ENCODE measurements at places on chromosomes 1 and 21.

GRCh38 chr21:15059397-15059796, 5.4 kb downstream of the NRIP1 start:
- no peak for DNase-seq

GRCh38 chr1:221724931-221725605, 16.8 kb downstream of the DUSP10 start:
- DNase-seq, result no peak

- no peak for DNase-seq
Measured at GRCh38 chr1:227915564-227916553, 31.9 kb downstream of the WNT9A start.

- no peak for DNase-seq
Measured at GRCh38 chr1:15401391-15402055, 8.2 kb upstream of the EFHD2 start.

- no peak for DNase-seq
Measured at GRCh38 chr1:155250246-155250632, 5.0 kb downstream of the ENTREP3 start.

GRCh38 chr21:21722731-21723130, 724.5 kb downstream of the NCAM2 start:
- DNase-seq, result no peak

- no peak for DNase-seq
Measured at GRCh38 chr1:92951141-92951582, 10.1 kb downstream of the DIPK1A start.

- DNase-seq, result no peak
Measured at GRCh38 chr1:208595745-208596144, 351.6 kb upstream of the PLXNA2 start.

- no peak for DNase-seq
Measured at GRCh38 chr1:219279017-219279770, 105.5 kb downstream of the LYPLAL1 start.

DNA sequence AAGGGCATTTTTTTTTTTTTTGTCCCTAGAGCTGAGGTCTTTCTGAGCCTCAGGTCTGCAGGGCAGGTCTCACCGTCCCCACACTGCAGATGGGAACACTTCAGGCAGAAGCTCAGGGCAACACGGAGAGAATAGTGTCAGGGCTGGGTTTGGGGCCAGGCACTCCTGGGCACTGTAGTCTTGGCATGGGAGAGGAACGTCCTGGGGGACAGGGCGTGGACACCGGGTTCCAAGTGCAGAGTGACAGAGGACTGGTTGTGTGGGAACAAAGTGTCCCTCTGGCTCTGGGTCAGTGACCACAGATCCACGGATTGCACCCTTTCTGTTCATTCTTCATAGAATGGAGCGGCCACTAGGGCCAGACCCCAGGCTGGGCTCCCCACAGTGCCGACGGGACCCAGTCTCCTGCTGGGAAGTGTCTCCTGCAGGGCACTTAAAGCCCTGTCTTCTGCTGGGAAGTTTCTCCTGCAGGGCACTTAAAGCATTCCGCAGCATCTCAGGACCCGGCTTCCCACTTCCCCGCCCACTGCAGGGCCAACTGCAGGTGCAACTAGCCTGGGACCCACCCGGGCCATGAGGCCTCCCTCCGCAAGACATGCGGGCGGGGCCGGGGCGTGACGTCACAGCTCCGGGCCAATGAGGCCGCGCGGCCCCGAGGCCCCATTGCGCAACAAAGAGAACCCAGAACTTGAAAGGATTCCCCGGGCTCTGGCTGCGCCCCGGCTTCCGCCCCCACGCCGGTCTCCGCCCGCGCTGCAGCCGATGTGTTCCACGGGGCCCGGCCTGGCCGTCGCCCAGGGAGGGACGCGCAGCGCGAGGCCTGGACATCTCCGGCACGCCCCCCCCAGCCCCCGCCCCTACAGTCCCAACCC, 1.2 kb downstream of the GPR153 start:
- DNase-seq, result peak; percentile 89

- no peak for DNase-seq
Measured at GRCh38 chr1:166884971-166885370, 8.9 kb upstream of the TADA1 start.

- DNase-seq, result peak; percentile 86
Measured at GRCh38 chr1:153509729-153510354, 25.9 kb downstream of the S100A6 start.

DNA sequence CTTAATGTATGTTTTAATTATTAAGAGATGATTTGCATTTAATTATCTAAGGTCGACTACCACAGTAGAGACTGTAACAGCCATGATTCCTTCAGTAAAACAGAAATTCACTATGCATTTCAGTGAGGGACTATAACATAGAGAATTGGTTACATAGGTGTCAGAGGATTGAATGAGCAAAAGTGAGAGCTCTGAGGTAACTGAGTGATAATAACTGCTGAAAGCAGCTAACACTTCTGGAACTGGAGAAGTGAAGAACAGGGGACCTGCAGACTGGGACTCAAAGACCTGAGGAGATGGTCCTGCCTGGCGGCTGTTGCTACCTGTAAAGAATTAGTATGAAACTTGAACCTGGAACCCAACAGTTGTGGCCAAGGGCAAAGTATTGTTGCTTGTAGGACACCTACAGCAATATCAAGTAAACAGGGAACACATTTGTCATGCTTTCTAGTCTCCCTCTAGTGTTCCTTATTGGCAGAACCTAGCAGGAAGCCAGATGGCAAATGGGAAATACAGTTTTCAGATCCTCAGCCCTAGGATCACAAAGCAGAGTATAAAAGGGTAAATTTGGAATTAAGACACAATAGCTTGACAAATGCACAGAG, 110.6 kb downstream of the HS2ST1 start:
- DNase-seq, result no peak

DNA sequence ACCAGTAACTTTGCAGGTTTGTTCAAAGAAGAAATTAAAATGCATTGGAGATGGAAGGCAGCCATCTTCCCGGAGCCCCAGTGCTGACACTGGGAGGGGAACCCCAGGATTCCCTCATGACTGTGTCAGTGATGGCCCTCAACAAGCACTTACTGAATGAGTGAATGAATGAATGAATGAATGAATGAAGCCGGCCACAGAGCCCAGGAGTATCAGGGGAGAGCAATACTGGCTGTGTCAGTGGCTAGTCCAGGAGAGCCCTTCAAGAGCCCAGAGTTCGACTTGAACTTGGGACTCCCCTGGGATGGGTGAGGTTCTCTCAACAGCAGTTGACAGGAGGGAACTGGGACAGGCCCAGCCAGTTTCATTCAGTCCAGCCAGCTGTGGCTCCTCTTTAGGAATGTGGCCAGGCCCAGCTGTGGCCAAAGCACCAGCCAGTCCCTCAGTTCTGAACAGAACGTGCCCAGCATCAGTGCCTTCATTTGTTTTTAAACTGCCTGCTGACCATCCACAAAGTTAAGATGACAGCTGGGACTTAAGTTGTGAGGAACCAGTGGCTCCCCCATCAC, 9.2 kb upstream of the ERG start:
- DNase-seq, result no peak

DNA sequence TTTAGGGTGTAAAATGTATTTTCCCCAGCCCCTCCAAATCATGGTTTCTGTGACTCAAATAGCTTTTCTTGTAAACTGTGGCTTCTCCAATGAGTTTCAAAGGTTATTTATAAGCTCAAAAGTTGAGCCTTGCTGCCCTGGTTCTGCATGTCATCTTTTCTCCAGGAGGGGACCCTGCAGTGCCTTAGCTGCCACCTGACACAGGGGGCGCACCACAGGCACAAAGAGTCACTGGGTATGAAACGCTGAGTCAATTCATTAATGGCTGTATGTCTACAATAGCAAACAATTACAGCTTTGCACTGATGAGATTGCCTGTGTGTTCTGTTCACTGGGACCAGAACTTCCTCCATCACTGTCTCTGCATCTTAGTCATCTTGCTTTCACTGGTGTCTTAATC, 100.8 kb downstream of the PCP4 start:
- no peak for DNase-seq

- DNase-seq, result no peak
Measured at GRCh38 chr1:93354749-93355148, 9.0 kb downstream of the DR1 start.

GRCh38 chr1:220734571-220735326, 13.4 kb upstream of the MTARC2 start:
- no peak for DNase-seq

DNA sequence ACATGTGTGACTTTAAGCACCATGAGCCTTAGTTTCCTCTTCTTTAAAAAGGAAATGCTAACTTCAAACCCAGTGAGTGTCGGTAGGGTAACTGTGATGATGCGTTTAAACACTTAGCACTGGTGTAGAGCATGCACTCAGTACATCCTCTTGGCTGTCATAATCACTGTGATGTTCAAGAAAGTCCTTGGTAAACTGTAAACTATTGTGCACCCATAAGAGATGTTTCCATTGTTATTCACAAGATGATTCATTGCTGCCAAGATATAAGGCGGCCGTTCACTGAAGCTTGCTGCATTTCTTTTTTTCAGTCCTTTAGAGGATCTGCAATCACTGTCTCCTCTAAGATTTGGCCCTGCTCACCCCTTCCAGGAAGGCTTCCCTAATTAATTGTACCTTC, 61.8 kb upstream of the DAB1 start:
- DNase-seq, result no peak

GRCh38 chr1:160520582-160520981, 2.5 kb downstream of the SLAMF6 start:
- no peak for DNase-seq

DNA sequence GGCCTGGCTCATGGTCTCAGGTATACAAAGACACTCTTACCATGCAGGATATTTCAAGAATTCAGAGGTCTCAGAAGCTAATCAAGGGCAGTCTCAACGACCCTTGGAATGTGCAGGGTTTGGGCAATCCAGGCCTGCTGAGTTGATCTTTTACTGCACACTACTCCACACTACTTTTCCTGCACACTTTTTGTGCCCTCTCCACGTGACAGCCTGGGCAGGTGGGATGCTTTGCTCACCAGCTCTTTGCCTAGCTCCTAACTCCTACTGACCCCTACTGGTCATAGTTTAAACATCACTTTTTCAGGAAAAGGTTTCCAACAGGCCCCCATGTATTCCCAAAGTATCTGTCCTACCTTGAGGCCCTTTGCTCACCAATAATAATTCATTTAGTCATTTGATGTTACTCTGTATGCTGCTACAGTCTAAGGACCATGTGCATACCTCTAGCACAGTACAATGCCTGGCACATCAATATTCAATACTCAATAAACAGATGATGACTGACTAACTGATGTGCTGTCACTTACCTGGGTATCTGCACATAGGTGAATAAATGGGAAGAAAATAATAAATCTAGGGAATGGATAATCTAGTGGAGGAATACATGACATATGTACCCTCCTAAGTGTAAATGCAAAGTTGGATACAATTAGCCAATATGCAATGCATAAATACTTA, 9.6 kb downstream of the DUSP23 start:
- DNase-seq, result no peak

GRCh38 chr1:6788946-6789345, 3.7 kb downstream of the CAMTA1 start:
- no peak for DNase-seq

- no peak for DNase-seq
Measured at GRCh38 chr1:12375133-12375829, 145.5 kb downstream of the VPS13D start.

DNA sequence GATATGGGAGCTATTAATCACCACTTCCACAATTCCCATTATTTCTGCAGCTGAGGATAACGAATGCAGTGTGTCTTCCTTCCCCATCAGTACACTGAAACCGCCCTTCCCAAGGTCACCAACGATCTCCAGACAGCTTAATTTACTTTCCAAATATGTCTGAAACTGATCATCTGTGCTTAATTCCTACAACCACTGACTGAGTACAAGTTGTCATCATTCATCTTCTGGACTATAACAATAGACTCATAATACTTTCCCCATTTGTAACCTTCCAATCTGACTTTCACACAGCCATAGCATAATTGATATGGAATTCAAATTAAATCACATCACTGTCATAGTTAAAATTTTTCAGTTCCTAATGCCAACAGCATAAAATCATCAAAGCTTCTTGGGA, 17.4 kb downstream of the DNM3 start:
- DNase-seq, result no peak

DNA sequence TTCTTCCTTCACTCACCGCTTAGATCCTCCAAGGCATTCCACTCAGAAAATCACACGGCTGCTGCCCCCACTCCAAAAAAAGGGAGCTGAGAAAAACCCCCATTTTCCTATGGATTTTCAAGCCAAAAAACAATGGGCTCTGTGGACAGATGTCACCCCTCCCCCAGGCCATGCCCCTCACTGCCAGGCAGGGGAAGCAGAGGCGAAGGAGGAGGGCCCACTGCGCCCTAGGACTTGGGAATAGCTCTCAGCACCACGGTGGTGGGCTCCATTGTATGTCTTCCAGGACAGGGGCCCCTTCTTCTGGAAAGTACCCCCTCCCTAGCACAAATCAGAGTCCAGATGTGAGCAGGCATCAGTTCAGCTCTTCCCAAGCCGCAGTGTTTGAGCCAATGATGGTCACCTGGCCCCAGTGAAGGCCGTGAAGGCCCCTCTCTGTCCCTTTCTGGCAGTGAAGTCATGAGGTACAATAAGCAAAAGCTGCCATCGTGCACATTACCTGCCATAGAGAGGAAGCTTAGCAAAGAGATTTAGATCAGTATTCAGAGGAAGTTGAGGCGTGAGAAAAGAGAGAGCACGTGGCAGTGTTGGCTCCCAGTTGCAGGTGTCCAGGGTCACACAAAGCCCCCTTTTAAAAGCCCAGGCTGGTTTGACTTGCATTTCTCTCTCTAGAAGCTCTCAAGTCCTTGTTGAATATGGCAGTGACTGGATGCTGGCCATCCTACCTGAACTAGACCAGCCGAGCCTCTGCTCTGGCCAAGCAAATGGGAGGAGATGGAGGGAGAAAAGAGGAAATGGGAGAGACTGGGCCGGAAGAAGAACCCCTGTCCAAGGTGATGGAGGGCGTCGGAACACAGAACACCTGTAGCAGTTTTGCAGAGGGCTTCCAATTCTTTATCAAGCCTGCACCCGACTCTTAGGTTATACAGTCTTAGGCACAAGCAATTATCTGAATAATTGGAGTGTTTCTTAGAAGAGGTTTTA, 149.0 kb downstream of the TOMM20 start:
- DNase-seq, result no peak

- no peak for DNase-seq
Measured at GRCh38 chr1:27652111-27652864, 17.3 kb upstream of the FGR start.

DNA sequence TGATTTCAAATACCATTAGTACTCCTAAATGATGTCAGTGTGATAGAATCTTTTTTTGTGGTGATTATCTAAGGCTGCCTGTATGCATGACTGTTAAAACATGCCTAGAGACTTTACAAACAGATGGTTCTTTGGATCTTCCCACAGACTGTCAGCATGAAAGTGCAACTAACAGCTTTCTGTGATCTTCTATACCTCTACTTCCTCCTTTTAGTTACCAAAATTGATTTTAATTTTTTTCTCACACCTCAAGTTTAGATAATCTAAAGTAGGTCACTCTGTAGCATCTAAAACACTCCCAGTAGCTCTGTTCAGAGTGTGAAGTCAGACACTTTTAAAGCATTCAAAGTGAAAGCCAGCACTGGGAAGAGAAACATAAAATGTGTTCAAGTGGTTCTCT, 534.5 kb downstream of the PTPRC start:
- DNase-seq, result no peak

GRCh38 chr1:224757508-224757907, 141.4 kb downstream of the CNIH3 start:
- no peak for DNase-seq
